ENCODE measurements at places on chromosomes 4 and X. TPM values are rescaled to one million over a fixed set of nuclear protein-coding genes. Genes with fewer than 3 reads are reported as not detected.

The USP17L5 gene
- total RNA-seq: not detected

The GNL3L gene
- 30.7 TPM for total RNA-seq

The PNMA5 gene
- not detected for total RNA-seq

The MAP7D2 gene
- total RNA-seq: 0.45 TPM

The SMIM10L2A gene
- 2.4 TPM for total RNA-seq

The PAGE4 gene
- total RNA-seq: not detected

- H3K27me3 ChIP-seq: no peaks in the 10 kb centered on the region
- DNase-seq: no peak
- no peak overlapping the region for H3K27ac ChIP-seq
- no peak overlapping the region for H3K4me3 ChIP-seq
These were observed 148.7 kb downstream of the FSTL5 start for GRCh38 chr4:162015090-162015489.

DNA sequence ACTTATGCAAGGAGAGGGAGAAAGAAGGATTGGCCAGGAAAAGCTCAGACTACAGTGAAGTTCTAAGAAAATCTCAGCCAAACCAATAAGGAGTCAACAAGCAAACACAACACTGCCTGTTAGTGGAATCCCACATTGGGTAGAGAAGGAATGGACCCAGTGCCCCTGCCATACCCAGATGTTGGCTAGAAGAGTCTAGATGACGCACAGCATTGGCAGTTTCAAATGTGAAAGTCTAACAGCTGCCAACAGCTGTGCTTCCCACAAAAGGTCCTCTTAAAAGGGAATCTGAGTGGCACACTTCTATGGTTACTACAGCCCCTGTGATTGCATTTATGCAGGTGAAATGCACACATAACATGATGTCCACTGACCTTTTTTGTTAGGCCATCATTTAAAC is 37.2 kb upstream of the CPEB2 start:
- H3K27me3 ChIP-seq: no peaks in the 10 kb centered on the region
- DNase-seq: no peak
- H3K4me1 ChIP-seq: no peaks in the 10 kb centered on the region

GRCh38 chrX:66126662-66127061 is 37.4 kb upstream of the HEPH start:
- H3K36me3 ChIP-seq: no peaks in the 10 kb centered on the region
- H3K27ac ChIP-seq: no peak overlapping the region
- H3K4me3 ChIP-seq: no peak overlapping the region
- no peaks in the 10 kb centered on the region for H3K4me1 ChIP-seq

GRCh38 chr4:94332983-94333590 is 9.5 kb downstream of the HPGDS start:
- H3K27ac ChIP-seq: no peak overlapping the region
- H3K4me1 ChIP-seq: no peaks in the 10 kb centered on the region
- no peaks in the 10 kb centered on the region for H3K27me3 ChIP-seq
- no peak overlapping the region for H3K4me3 ChIP-seq

DNA sequence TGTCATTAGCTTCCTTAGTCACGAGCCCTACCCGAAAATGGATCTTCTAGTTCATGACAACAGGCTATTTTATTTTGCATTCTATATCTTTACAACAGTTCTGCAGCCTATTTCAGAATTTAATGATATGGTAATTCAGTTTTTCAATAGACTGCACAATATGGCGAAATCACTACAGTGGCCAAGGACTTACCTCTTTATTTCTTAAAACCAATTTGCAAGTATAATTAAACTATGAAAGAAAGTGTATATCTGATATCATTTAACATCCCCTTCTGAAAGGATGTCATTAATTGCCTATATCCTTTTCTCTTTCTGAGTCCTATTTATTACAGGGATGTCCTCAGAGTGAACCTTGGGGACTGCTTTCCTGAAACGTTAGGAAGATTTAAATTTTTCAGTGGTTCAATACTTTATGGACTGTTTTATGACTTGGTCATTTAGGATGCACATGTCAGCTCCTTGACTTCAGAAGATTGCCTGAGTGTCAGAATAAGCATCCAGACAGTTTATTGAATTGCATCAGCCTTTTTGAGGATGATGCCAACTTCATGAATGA is 190.8 kb upstream of the GEMIN8 start:
- no peak for DNase-seq
- no peak overlapping the region for H3K27ac ChIP-seq
- no peaks in the 10 kb centered on the region for H3K36me3 ChIP-seq
- no peaks in the 10 kb centered on the region for H3K4me1 ChIP-seq
- H3K27me3 ChIP-seq: no peaks in the 10 kb centered on the region

GRCh38 chrX:150049647-150050046 is 111.4 kb upstream of the EOLA2 start:
- no peaks in the 10 kb centered on the region for H3K27me3 ChIP-seq
- H3K4me3 ChIP-seq: no peak overlapping the region
- no peaks in the 10 kb centered on the region for H3K36me3 ChIP-seq
- H3K27ac ChIP-seq: no peak overlapping the region

- H3K4me3 ChIP-seq: peak within 1 kb of the TSS; percentile 46
- H3K27me3 ChIP-seq: no peaks in the 10 kb centered on the region
- no peaks in the 10 kb centered on the region for H3K36me3 ChIP-seq
- H3K4me1 ChIP-seq: no peaks in the 10 kb centered on the region
- H3K27ac ChIP-seq: peak within 1 kb of the TSS; percentile 71
These were observed at the start of gene ZNF630 for GRCh38 chrX:48071064-48071985. Gene ZNF630, minus strand, starts transcription at chrX:48071640. Its CDS starts 4,754 bp downstream, at chrX:48066886.

DNA sequence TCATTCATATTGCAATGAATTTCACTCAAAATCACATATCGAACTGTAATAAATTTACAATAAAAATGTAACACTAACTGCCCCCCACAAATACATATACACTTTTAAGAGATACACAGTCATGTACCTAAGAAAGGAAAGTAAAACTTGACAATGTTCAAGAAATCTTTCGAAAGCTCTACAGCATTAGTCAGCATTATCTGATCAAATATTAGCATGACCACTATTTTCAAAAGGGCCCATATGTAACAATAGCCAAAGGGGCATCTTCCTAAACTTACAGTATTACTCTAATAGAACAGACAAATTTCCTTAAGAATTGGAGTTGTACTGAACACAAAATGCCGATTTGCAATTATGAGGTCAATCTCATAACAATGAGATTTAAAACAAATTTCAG is 51.8 kb downstream of the STX18 start:
- no peaks in the 10 kb centered on the region for H3K4me1 ChIP-seq
- no peak overlapping the region for H3K4me3 ChIP-seq
- H3K27me3 ChIP-seq: no peaks in the 10 kb centered on the region
- DNase-seq: no peak

GRCh38 chr4:92953462-92953861 is 649.7 kb downstream of the GRID2 start:
- no peak for DNase-seq
- no peaks in the 10 kb centered on the region for H3K27me3 ChIP-seq
- no peaks in the 10 kb centered on the region for H3K4me1 ChIP-seq
- H3K36me3 ChIP-seq: no peaks in the 10 kb centered on the region

DNA sequence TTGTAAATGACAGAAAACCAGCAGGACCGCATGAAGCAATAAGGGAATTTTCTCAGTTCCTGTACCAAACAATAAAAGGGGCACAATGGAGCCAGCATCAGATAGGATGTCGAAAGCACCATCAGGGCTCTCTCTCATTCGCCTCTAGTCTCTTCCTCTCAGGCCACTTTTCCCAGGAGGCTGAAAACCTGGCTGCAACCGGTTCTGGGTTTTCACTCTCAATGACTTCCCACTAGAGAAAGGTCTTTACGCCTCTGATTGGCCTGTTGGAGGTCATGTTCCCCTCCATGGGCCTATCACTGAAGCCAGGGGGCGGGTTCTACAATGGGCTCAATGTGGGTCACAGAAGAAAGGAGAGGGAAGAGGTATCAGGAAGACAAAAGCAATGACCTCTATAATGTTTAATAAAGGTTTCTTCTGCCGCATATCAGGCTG is 29.3 kb downstream of the ZNF827 start:
- H3K27me3 ChIP-seq: no peaks in the 10 kb centered on the region
- H3K27ac ChIP-seq: peak overlapping the region; percentile 24
- no peaks in the 10 kb centered on the region for H3K36me3 ChIP-seq
- H3K4me3 ChIP-seq: no peak overlapping the region
- no peaks in the 10 kb centered on the region for H3K4me1 ChIP-seq
- DNase-seq: peak; percentile 39

- peaks cover 3% of the 10 kb centered on the region for H3K36me3 ChIP-seq
- H3K4me3 ChIP-seq: no peak overlapping the region
- H3K4me1 ChIP-seq: no peaks in the 10 kb centered on the region
- H3K27me3 ChIP-seq: no peaks in the 10 kb centered on the region
- DNase-seq: no peak
These were observed 82.5 kb downstream of the LCORL start for GRCh38 chr4:17939054-17939453.

DNA sequence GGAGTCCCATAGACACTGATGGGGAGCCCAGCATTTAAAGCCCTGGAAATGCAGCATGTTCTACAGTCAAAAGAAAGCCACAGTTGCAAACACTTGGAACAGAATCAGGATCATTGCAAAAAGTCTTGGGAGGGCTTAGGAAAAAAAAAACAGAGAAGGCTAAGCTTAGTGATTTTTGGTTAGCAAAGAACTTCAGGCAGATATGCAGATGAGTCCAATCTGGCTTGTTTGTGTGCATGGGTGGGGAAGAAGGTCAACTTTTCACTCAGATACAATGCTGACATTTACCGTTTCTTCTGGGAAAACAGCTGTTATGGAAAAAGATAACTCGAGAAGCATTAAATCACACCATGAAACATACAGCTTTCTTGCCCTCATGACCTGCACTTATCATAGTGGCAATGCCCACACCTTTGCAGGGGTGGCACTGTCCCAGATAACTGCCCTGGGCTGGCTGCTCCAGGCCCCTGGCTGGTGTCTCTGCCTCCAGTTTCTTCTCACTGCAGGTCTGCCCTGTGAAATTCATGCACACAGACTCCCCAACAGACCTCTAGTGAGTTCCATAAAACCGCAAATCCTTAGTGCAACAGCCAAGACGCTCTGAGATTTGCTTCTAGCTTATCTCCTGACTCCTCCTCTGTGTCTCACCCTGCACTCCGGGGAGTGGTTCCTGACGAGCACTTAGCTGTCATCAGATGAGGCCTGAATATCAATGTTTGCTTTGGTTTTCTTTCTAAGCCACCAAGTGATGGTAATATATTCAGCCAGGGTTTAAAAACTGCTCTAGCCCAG is 99.2 kb downstream of the DRD5 start:
- no peaks in the 10 kb centered on the region for H3K27me3 ChIP-seq
- peak; percentile 23 for DNase-seq
- H3K4me3 ChIP-seq: no peak overlapping the region

DNA sequence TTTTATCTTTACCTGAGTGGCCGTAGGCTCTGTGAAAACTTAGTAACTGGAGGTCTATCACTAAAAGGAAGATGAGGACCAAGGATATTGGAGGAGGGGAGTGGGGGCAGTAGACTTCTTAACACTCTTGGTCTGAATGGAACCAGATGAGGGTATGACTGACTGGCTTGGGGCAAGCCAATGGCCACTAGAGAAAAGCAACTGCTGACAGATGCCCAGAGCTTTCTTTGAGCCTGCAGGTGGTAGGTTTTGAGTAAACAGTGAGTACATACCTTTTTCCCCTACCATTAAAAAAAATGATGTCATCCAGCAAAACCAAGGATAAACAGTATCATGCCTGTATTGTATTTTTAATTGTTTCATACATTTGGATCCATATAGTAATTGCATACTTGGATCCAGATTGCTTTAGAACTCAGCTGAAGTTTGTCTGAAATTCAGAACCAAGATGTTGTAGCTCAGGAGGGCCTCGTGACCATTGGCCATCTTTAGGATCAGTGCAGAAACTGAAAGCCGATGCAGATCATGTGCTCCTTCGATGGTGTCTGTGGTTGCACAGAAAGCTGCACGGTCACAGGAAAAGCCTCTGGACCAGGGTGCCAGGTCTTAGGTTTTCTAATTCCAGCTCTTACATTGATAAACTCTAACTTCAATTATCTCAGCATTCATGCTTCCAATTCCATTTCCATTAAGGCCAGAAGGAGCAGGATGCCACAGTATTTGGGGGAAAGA is 131.0 kb downstream of the PDGFRA start:
- no peaks in the 10 kb centered on the region for H3K36me3 ChIP-seq
- no peak overlapping the region for H3K4me3 ChIP-seq
- H3K27ac ChIP-seq: no peak overlapping the region
- no peak for DNase-seq
- no peaks in the 10 kb centered on the region for H3K27me3 ChIP-seq

- no peaks in the 10 kb centered on the region for H3K4me1 ChIP-seq
- H3K27me3 ChIP-seq: no peaks in the 10 kb centered on the region
- no peak overlapping the region for H3K4me3 ChIP-seq
- no peak for DNase-seq
- H3K36me3 ChIP-seq: no peaks in the 10 kb centered on the region
- no peak overlapping the region for H3K27ac ChIP-seq
These were observed 41.9 kb upstream of the APLN start for GRCh38 chrX:129696463-129697155.

GRCh38 chr4:26105337-26105736 is 191.3 kb downstream of the SMIM20 start:
- H3K4me1 ChIP-seq: no peaks in the 10 kb centered on the region
- H3K27me3 ChIP-seq: no peaks in the 10 kb centered on the region
- H3K36me3 ChIP-seq: no peaks in the 10 kb centered on the region

DNA sequence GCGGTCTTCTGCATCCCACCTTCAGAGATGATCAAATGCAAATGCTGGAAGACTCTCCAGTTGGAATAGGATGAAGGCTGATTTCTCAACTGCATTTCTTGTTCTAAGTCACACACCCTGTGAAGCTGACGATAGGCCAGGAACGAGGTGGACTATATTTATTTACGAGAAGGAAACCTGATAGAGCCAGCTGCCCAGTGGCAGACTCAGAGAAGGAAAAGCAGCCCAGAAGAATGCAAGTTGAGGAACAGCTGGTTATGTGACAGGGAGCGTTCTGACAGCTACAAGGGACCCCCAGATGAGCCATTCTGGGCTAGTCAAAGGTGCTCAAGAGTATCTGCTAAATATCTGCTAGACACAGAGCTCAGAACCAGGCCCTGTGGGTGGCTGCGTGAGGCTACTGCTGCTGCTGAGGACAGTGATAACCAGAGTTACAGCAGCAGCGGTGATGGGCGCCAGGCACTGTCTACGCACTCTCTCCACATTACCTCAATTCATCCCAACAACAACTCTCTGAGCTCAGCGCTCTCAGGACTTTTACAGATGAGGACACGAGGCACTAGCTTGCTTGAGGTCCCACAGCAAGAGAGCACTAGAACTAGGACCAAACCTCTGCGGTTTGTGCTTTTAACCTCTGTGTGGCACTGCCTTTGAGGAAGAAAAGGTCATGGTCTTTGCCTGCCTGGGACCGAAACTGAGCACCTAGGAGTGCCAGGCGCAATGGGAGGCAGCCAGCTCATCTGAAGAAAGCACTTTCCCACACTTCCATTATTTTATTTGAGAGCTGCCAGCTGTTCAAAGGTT is 69.0 kb downstream of the GATB start:
- peaks cover 12% of the 10 kb centered on the region for H3K36me3 ChIP-seq
- no peak for DNase-seq
- H3K27ac ChIP-seq: no peak overlapping the region
- peaks cover 9% of the 10 kb centered on the region for H3K4me1 ChIP-seq
